ENCODE measurements at places on chromosomes 6 and 20.

GRCh38 chr6:10421158-10421920 is 6.5 kb upstream of the TFAP2A start:
- no peak for DNase-seq

DNA sequence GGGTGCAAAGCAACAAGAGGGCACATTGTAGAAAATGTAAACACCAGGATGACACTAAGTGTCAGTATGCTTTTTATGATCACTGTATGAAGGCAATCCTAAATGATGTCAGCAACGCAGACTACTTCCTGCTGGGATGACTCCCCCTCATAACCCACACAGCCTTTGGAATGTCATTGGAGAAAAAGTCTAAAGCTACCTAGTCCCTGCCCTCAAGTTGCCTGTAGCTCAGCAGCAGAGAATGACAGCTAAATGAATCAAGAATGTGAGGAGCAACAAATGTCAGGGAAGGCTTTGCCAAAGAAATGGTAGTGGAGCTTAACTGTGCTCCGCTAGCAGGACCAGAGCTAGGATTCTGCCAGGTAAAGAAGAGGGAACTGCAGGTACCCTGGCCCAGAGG is 555.6 kb downstream of the CD83 start:
- no peak for DNase-seq

GRCh38 chr20:57754190-57754589 is 44.4 kb upstream of the PMEPA1 start:
- no peak for DNase-seq

DNA sequence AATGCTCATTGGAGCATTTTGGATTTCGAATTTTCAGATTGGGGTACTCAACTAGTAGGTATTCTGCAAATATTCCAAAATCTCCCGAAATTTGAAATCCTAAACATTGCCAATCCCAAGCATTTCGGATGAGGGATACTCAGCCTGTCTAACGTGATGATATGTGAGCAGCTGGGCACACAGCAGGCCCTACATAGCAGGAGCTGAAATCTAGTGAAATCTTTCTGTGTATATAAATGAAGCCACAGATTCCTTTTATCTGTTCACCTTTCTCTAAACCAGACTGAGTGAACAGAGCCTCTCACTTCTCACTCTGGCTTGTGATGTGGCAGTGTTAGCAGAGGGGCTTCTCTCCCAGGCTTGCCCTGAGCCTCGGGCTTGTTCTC is 17.8 kb downstream of the STX16 start:
- no peak for DNase-seq

- no peak for DNase-seq
Observed at GRCh38 chr6:15246217-15246665, 372 bp downstream of the JARID2 start.

DNA sequence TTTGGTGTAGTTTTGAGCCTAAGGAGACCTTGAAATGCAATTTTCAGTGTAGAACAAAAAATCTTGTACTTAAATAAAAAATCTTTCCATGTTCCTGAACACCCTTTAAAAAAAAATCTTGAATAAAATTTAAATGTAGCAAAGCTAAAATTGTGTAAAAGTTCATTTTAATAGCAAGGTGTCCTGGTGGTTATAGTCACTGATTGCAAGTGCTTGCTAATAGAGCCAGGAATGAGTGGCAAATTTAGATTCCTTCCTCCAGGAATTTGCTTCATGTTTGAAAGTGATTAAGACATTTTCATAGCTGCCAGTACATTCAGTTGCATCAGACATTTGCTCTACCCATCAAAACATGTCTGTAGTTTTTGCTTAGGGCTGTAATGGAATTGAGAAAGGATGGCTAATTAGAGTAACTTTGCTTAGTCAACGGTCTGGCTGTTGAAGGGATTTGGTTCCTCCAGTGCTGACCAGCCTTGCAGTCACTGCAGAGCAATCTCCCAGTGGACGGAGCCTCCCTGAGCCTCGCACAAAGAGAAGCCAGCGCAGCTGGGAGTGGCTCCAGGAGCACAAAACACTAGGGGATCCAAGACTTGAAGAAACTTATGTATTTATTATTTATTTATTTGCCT is 36.5 kb downstream of the AKAP12 start:
- DNase-seq: no peak

GRCh38 chr20:32574296-32575226 is 10.6 kb downstream of the NOL4L start:
- DNase-seq: no peak

- DNase-seq: no peak
Observed at GRCh38 chr6:25006565-25007001, 70.8 kb upstream of the RIPOR2 start.

DNA sequence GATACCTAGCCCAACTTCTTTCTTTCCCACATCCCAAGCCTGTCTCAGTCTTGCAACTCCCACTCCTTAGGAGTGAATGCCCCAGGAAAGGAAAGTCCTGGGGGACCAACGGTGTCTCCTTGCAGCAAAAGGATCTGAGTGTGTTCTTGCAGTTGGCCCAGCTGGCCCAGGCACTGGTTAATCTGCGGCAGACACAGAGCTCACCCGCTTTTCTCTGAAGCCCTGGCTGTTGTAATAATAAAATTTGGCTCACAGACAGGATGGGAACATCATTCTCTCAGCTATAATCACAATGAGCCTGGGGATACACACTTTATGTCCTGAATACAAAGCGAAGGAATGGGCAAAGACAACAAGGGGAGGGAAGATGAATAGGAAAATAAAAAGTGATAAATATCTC is 287.0 kb upstream of the PRND start:
- no peak for DNase-seq

- no peak for DNase-seq
Observed at GRCh38 chr6:71476371-71476770, 187.8 kb downstream of the OGFRL1 start.

DNA sequence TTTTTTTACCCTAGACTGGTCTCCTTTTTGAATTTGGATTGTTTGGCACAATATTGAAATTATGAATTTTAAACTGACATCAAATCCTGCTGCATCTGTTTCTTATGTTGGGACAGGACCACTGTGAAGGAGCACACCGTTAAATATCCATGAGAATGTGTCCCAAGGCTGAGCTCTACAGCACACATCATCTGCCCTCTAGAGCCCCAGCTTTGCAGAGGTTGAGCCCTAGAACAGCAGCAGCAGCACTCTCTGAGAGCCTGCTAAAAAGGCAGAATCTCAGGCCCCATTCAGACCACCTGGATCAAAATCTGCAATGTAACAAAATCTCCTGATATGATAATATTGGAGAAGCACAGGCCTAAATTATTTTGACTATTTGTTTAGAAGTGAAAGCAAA is 192.1 kb upstream of the CCN2 start:
- DNase-seq: no peak

DNA sequence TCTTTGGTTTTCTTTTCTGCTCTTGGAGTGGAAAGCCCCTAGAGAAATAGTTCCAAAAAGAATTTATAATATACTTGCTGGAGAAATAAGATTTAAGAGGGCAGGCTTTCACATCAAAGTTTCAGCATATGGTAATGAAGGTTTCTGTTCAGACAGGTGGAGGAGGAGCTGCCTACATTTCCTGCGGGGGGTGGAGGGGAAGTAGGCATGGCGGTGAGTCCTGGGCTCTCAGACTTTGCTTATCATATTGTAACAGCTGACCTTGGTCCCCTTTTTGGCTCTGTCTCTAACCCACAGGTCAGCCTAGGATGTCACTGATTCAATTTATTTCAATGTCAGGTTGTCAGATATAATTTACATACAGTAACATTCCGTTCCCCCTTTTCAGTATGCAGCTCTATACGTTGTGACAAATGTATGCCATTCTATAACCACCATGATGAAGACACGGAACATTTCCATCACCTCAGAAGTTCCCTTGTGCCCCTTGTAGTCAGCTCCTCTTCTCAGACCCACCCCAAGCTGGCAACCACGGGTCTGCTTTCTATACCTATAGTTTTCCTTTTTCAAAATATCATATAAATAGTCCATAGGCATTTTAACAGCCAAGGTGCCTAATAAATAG is 77.6 kb upstream of the GGTLC1 start:
- DNase-seq: no peak

DNA sequence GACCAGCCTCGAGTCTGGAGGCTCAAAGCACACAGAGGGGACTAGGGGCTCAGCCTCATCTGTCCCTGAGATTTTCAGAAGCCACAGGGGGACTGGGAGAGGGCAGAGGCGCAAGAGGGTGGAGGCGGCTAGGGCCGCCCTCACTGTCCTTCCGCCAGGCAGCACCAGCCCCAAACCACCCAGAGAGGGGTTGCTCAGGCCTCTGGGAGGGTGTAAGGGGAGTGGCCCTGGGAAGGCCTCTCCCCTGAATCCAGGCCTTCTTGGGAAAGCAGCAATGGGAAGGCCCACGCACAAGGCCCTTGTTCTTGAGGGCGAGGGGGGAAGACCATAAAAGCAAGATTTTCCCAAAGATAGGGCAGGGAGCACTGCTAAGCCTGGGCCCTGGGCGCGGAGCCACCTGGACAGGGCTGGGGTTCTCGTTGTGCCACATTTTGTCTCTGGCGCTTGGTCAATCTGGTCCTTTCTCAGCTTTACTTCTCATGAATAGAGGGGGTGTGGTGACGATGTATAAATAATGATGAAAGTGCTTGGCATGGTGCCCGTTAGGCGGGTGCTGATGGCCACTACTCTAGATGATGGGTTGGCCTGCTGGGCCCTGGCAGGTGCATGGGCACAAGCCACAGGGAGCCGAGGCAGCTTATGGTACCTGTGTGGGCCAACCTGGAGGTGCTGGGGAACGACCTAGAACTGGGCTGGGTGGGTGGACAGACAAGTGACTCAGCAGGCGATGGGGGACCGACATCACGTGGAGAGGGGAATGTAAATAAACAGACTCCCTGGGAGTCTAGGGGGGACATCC is 4.8 kb downstream of the SAMD10 start:
- peak; percentile 94 for DNase-seq

- DNase-seq: no peak
Observed at GRCh38 chr6:41692080-41692675, 43.2 kb downstream of the TFEB start.

GRCh38 chr20:44717986-44718385 is 2.8 kb downstream of the CCN5 start:
- no peak for DNase-seq
